Smooth muscle cell of the brain vasculature (primary cell): ENCODE measurements at places on chromosomes 7 and 10.

DNA sequence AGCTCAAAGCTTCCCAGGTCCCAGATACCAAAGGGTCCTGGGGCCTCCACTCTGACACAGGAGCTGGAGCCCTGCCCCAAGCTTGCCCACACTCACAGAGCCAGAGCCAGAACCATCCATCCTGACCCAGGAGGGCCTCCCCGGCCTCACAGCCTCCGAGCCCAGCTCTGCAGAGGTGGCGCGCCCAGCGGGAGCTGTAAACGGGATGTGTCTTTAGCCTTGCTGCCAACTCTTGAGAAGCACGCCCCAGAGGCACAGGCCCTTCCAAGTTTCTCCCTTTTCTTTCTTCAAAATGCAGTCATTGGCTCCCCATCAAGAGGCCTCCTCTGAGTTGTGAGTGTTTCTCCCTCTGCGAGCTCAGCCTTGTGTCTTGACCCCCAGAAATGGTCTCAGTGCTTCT lies 75.0 kb downstream of the PDGFA start:
- no peak for DNase-seq

DNA sequence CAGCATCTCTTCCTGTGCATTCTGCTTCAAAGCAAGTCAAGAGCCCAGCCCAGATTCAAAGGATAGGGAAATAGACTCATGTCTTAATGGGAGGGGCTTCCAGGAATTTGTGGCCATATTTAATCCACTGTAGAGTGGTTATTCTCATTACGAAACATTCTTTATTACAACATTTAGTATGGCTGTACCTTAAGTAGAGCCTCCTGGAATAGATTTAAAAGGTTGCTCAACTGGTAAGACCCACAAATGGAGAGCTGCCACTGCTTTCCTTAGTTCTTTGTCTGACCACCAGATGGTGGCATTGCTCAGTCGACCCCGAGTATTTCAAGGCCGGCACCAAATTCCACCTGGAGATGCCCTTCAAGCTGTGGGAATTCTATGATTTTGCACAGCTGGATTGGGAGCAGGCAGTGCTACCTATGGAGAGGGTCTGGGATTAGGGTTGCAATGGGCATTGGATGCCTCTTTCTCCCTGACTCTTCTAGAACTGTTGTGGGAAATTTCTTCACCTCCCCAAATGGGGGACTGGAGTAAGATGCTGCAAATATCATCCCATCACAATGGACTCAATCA lies 102.2 kb downstream of the RBM20 start:
- DNase-seq: peak; percentile 49

- DNase-seq: no peak
Measured at GRCh38 chr10:52759154-52759553, 13.4 kb downstream of the MBL2 start.

DNA sequence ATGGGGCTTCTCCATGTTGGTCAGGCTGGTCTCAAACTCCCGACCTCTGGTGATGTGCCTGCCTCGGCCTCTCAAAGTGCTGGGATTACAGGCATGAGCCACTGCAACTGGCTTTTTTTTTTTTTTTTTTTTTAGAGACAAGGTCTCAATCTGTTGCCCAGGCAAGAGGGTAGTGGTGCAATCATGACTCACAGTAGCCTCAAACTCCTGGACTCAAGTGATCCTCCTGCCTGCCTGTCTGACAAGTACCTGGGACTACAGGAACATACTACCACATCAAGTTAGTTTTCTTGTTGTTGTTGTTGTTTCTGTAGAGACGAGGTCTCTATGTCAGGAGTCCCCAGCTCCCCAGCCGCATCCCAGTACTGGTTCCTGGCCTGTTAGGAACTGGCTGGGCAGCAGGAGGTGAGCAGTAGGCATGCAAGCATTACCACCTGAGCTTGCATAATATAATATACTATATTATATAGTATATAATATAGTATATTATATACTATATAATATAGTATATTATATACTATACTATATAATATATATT lies 55.7 kb downstream of the TPK1 start:
- DNase-seq: no peak

- DNase-seq: no peak
Measured at GRCh38 chr7:94330269-94331020, 64.2 kb upstream of the COL1A2 start.

GRCh38 chr10:70893227-70894006 lies 5.1 kb upstream of the PCBD1 start:
- no peak for DNase-seq

DNA sequence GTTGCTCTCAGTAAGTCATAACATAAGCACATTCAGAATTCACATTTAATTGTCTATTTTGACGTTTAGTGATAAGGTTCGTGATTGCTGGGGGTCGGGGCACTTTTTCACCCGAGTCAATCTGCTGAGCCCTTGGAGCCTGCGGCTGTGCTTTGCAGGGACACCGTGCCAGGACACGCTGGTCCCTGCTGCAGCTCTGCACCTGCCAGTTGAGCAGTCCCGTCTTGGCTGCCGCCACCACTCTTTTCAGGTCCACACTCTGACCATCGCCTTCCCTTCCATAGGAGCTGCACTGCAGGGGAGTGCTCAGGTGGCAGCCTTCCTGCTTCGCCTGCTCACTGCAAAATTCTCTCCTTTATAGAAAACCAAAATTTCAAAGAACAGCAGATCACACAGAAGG lies 36.4 kb downstream of the CUL1 start:
- no peak for DNase-seq

DNA sequence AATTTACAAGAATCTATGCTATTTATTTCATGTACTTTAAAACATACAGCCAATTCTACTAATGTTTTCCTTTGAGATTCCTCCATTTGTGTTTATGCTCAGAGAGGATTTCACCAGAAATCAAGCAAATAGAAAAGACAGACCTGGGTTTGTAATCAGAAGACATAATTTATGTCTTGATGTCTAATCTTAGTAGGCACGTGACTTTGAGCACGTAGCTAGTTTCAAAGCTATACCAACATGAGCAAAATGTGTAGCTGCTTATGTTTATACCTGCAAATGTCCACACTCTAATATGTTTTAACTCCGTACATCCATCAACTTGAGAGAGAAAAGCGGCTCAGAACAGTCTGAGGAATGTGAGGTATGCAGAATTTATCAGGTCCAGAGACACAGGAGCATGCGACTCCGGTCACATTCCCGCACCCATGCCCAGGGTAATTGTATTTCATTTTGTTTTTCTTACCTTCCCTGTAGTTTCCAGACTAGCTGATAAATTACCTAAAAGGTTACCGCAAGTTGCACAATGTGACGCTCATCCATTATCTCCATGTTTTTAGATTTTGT lies 40.0 kb downstream of the SVOPL start:
- no peak for DNase-seq

DNA sequence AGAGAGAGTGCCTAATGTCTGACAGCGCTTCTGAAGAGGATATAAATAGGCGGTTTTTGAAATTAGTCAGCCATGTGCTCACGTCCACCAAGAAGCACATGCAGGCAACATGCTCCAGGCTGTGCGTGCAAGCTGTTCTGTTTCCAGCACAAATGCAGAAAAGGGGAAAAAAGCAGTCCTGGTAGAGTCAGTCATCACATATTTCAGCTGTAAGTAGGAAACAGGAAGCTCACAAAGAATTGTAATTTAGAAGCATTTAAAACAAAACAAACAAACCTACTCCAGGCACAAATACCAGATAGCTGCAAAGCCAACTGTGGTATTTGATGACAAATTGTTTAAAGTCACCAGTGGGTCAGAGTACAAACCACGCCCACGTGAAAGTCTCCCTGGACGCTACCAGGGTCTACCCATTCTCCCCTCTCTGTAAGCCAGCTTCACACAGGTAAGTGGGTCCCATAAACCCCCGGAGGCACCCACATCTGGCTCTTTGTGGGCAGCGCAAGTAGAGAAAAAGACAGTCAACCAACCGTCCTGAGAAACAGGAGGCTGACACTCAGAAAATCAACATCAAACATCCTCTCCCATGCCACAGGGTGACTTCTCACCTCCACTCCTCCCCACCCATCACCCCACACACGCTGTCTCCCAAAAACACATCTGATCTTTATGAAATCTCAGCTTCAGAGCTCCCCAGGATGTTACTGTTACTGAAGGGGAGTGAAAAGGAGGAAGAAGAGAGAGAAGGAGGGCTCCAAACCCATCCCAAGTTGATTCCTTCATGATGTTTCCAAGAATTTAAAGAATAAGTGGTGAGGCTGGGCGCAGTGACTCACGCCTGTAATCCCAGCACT lies 186.4 kb downstream of the FAM107B start:
- DNase-seq: no peak

DNA sequence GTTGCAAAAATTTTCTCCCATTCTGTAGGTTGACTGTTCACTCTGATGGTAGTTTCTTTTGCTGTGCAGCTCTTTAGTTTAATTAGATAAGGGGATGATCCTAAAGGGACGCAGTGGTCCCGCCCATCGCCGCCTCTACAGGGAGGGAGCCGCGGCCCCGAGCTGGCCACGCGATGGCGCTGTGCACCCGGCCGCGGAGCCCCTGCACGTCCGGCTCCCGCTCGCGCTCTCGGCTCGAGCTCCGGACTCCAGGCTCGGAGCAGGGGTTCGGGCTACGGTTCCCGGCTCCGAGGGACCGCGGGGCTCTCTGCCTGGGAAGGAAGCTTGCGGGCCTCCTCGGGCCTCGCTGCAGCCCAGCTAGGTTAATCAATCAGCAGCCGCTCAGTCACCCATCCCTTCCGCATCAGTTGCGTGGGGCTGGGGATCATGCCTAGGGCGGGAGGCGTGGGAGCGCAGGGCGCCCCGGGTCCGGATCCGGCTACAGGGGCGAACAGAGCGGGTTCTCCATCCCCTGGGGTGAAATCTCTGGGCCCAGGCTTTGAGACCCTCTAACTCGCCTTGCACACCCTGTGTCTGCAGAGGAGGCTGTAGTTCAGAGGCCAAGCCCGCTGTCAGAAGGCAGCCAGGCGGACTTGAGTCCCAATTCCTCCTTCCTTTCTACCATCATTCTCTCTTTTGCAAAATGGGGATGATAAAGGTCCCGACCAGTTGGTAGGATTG lies 97.9 kb downstream of the WDR11 start:
- DNase-seq: peak; percentile 52

- DNase-seq: no peak
Measured at GRCh38 chr10:18235477-18235876, 95.3 kb downstream of the CACNB2 start.

DNA sequence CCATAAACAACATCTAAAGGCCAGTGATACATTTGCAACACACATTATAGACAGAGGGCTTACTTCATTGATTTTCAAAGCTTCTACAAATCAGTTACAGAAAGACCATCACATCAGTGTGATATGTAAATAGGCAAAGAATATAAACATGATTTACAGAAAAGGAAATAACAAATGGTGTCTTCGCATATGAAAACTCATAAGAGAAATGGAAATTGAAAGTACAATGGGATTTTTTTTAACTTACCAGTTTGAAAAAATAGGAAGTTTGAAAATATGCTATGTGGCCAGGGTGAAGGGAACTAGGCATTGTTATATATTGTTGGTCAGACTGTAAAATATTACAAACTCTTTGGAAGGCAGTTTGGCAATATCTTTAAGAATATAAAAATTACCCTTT lies 27.3 kb downstream of the SEC23IP start:
- DNase-seq: no peak

DNA sequence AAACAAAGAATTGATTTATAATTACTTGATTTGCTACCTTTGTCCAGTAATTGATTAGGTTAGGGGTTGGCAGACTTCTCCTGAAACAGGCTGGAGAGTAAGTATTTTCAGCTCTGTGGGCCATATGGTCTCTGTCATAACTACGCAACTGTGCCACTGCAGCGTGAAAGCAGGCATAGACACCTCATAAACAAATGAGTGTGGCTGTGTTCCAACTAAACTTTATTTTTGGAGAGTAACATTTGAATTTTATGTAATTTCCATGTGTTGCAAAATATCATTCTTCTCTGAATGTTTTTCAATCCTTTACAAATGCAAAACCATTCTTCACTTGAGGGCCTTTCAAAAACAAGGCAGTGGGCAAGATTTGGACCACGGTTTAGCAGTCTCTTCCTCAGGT lies 76.9 kb downstream of the GALNT17 start:
- no peak for DNase-seq

GRCh38 chr7:150374026-150374425 lies 5.1 kb upstream of the ZNF775 start:
- no peak for DNase-seq

DNA sequence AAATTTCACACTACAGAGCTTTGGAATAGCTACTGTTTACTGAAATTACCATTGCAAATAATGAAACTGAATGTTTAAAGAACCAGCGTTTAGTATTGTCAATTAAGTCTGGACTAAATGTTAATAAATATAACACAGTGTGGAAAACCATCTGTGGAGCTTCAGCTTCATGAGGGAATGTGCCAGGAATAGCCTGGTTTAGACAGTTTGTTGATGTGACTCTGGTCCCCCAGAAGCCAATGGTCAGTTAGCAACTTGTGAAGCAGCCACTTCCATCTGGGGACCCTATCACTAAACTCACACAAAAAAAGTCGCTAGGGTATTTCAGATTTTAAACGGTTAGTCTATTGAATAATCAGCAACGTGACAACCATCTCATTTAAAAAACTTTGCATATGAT lies 207.8 kb downstream of the RAMP3 start:
- DNase-seq: no peak

- no peak for DNase-seq
Measured at GRCh38 chr7:130441408-130441869, 623 bp upstream of the CEP41 start.

DNA sequence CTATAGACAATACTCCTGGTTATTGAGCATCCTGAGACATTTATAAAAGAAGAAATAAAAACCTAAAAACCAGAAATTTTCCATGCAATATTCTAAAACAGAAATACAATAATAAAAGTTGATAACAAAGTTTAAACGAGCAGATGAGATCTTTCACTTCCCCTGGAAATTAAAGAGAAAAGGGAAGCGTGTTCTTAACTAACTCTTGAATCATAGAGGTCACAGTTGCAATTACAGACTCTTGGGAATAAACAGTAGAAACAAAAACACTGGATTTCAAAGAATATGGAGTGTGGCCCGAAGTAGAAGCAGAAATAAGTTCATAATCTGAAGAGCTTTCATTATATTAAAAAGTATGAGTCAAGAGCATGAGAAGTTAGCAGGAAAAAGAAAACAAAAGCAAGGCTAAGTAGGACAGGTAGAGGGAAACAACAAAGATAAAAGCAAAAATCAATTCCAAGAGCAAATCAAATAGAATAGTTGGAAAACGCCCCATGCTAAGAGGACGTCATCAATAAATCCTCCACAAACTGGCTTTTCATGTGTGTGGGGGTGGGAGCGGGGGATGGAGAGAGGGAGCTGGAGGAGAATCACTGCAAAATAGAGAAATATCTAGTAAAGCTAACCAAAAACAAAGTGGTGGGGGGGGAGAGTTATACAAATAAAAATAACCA lies 55.2 kb upstream of the C10orf71 start:
- DNase-seq: no peak

GRCh38 chr10:85448716-85449115 lies 917.9 kb downstream of the GRID1 start:
- no peak for DNase-seq
